ENCODE measurements at places on chromosomes 2 and 18.

DNA sequence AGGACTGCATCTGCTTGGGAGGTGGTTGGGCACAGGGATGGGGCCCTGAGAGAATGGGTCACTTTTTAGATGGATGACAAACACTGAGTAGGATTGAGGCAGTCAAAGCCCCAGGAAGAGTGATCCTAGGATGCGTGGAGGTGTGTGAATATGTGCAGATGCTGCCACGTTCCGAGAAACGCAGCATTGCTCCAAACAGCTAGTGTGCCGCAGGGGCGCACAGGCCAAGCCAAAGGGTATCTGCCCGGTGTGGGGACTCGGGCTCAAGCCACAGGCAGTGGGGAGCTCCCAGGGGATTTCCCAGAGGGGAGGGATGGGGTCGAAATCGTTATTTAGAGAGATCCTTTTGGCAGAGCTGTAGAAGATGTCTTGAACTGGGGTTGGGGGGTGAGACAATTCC lies 274.1 kb downstream of the ALPK2 start:
- DNase-seq = no peak

GRCh38 chr2:27806311-27807059 lies 35.0 kb downstream of the MRPL33 start:
- no peak for DNase-seq

DNA sequence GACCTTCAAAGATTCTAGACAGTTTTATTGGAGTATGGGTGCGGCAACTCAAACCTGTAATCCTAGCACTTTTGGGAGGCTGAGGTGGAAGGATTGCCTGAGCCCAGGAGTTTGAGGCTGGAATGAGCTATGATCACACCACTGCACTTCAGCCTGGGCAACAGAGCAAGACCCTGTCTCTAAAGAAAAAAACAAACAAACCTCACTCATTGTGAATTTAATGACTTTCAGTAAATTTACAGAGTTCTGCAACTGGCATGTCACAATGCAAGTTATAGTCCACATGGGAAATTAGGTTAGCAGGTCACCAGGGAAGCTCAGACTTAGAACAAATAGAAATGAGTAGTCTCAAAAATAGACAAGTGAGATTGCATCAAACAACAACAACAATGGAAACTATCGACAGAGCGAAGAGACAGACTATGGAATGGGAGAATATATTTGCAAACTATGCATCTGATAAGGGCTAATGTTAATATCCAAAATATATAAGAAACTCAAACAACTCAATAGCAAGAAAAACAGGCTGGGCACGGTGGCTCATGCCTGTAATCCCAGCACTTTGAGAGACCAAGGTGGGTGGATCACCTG lies 6.7 kb upstream of the NRBP1 start:
- no peak for DNase-seq

DNA sequence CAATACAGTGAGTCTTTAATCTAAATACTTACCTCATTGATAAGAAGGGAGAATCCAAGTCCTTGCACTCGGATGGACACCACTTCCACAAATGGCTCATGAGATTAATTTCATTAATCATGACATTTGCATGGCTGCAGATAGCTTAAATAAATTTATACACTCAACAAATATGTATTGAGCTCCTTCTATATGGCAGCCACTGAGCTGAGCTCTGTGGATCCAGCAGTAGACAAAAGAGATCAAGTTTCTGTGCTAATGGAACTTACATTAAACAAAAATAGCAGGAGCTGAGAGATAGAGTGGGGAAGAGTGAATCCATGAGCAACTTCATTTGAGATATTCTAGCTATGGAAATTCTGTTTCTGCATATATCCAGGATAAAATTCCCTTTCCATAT lies 44.4 kb downstream of the RAB27B start:
- no peak for DNase-seq

GRCh38 chr2:58895857-58896256 lies 654.7 kb upstream of the FANCL start:
- no peak for DNase-seq

DNA sequence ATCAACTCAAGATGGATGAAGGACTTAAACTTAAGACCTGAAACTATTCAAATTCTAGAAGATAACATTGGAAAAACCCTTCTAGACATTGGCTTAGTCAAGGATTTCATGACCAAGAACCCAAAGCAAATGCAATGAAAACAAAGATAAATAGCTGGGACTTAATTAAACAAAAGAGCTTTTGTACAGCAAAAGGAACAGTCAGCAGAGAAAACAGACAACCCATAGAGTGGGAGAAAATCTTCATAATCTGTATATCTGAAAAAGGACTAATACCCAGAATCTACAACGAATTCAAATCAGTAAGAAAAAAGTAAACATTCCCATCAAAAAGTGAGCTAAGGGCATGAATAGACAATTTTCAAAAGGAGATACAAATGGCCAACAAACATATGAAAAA lies 171.2 kb downstream of the ERBB4 start:
- DNase-seq = no peak

DNA sequence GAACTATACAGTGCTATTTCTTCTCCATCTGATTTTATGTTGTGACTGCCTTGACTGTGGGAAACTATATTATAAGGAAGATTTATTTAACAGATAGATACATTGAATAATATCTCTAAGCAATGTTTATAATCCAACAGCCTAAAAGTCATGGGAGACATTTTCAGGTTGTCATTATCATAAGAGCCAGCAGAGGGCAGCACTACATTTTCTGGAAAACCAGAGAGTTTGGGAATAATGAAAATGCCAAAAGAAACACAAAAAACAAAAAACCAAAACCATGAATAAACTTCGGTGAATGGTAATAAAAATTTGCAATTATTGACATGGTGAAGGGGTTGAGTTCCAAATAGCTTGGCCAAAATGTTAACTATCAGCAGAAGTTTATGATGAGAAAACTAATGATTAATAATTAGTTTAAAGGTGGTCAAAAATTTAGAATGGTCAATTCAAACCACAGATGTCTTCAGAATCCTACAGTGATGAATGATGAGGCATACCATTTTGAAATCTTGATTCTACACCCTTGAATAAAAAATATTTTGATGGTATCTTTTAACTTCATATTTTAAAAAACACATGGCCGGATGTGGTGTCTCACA lies 4.7 kb downstream of the EEF1B2 start:
- DNase-seq = no peak

- no peak for DNase-seq
Measured at GRCh38 chr2:8544786-8545694, 136.8 kb upstream of the ID2 start.

DNA sequence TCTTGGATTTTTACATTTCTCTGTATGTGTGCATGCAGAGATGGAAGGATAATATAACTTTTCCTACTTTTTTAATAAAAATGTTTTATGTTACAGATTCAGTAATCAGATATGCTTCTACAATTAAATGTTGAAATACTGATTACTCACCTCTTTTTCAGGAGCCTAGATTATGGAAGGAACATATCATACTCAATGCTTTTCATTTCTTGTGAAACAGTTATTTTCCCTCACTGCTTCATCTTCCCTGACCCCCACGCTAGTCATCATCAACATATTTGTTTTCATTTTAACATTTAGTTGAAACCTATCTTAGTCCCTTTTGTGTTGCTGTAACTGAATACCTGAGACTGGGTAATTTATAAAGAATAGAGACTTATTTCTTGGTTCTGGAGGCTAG lies 190.7 kb downstream of the WDR7 start:
- no peak for DNase-seq

- DNase-seq = no peak
Measured at GRCh38 chr2:74739733-74740241, 85.7 kb downstream of the SEMA4F start.

GRCh38 chr2:158228943-158229508 lies 127.3 kb downstream of the UPP2 start:
- DNase-seq = no peak

- peak; percentile 41 for DNase-seq
Measured at GRCh38 chr2:195658541-195658890, 1.5 kb downstream of the SLC39A10 start.

GRCh38 chr2:29844713-29845326 lies 76.6 kb downstream of the ALK start:
- no peak for DNase-seq

- DNase-seq = peak; percentile 66
Measured at GRCh38 chr2:170812710-170813600, 3.7 kb upstream of the GAD1 start.

DNA sequence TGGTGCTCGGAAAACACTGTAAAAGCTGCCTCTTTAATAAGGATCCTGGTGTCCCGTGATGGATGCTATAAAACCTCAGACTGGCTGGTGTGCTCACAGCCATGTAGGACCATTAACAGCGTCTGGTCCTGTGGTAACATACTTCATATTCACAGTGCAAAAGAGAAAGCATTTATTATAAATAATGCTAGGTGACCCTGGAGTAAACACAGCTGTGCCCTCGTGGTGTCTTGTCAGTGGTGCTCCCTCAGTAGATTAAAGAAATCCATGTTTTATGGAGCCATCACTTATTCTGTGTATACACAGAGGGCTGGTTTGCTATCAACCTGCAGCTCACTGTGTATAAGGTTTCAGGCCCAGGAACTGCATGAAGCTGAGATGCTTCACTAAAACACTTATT lies 106.9 kb downstream of the CDK15 start:
- no peak for DNase-seq

GRCh38 chr2:235515364-235515742 lies 21.5 kb downstream of the AGAP1 start:
- no peak for DNase-seq

DNA sequence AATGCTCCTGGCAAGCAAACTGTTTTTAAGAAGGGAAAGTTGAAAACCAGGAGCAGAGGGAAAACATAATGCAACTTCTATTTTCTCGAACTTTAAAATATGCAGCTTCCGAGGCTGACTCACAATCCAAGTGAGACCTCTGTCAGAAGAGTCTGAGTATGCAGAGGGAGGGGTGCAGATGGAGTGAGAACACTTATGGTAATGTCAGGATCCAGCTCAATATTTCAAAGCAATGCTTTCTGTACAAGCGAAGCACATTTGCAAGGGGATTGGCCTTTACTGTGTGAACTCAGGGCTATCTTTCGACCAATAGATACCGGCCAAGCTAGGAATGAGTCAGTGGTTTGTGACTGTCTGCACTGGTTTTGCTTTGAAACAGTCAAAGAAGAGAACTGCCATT lies 242.7 kb downstream of the CNTNAP5 start:
- no peak for DNase-seq

Measured in DMS153 (cell line).